Neural progenitor cell (in vitro differentiated cells): ENCODE measurements at places on chromosomes 6 and 20.

- peaks cover 37% of the 10 kb centered on the region for H3K4me1 ChIP-seq
- no peak overlapping the region for H3K4me3 ChIP-seq
- peak; percentile 49 for DNase-seq
- no peaks in the 10 kb centered on the region for H3K36me3 ChIP-seq
- no peak overlapping the region for H3K27ac ChIP-seq
These were observed 3.2 kb downstream of the BACH2 start for GRCh38 chr6:90293319-90293953.

- no peaks in the 10 kb centered on the region for H3K4me1 ChIP-seq
- H3K36me3 ChIP-seq = no peaks in the 10 kb centered on the region
- DNase-seq = no peak
- H3K4me3 ChIP-seq = no peak overlapping the region
- H3K27ac ChIP-seq = no peak overlapping the region
These were observed 224.4 kb upstream of the FLRT3 start for GRCh38 chr20:14561741-14562221.

GRCh38 chr20:53748176-53748575, 154.5 kb upstream of the ZNF217 start:
- no peak for DNase-seq
- H3K4me1 ChIP-seq = peaks cover 23% of the 10 kb centered on the region

- no peaks in the 10 kb centered on the region for H3K36me3 ChIP-seq
- no peak for DNase-seq
- H3K27me3 ChIP-seq = no peaks in the 10 kb centered on the region
- no peaks in the 10 kb centered on the region for H3K4me1 ChIP-seq
- H3K4me3 ChIP-seq = no peak overlapping the region
- no peak overlapping the region for H3K27ac ChIP-seq
These were observed 6.5 kb upstream of the NUS1 start for GRCh38 chr6:117668736-117669135.

DNA sequence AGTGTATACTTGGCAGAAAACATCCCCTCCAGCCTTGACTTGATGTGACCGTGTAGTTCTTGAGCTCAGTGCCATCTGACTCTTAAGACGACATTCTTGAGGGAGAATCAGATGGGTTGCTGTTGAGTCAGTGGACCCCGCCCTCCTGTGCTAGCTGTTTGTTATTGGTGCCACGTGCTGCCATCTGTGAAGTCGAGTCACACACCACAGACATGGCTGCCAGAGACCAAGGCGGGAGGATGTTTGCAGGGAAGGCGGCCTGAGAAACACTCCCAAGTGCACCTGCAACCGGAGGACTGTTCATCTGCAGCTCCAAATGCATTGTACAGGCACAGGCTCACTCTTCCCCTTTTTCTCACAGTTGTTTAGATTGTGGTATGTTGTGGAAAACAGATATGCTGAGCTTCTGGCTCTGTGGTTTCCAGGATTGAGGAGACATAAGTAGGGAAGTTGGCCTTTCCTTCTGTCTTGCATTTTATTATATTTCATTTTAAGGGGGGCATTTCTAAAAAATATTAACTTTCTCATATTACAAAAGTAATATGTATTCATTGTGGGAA, 345.3 kb upstream of the ZFP64 start:
- no peak overlapping the region for H3K27ac ChIP-seq
- no peak for DNase-seq
- H3K27me3 ChIP-seq = no peaks in the 10 kb centered on the region
- H3K36me3 ChIP-seq = no peaks in the 10 kb centered on the region
- no peaks in the 10 kb centered on the region for H3K4me1 ChIP-seq

- no peaks in the 10 kb centered on the region for H3K27me3 ChIP-seq
- no peak overlapping the region for H3K27ac ChIP-seq
- no peak overlapping the region for H3K4me3 ChIP-seq
- DNase-seq = no peak
- no peaks in the 10 kb centered on the region for H3K4me1 ChIP-seq
These were observed 46.0 kb downstream of the HUS1B start for GRCh38 chr6:610882-611281.

GRCh38 chr6:149074832-149075258, 242.7 kb upstream of the TAB2 start:
- no peaks in the 10 kb centered on the region for H3K4me1 ChIP-seq
- no peak for DNase-seq
- no peaks in the 10 kb centered on the region for H3K36me3 ChIP-seq
- H3K27ac ChIP-seq = no peak overlapping the region

- H3K4me3 ChIP-seq = no peak overlapping the region
- H3K27ac ChIP-seq = no peak overlapping the region
- H3K4me1 ChIP-seq = peaks cover 8% of the 10 kb centered on the region
- no peaks in the 10 kb centered on the region for H3K27me3 ChIP-seq
- no peak for DNase-seq
These were observed 450.4 kb upstream of the CITED2 start for GRCh38 chr6:139824864-139825263.

DNA sequence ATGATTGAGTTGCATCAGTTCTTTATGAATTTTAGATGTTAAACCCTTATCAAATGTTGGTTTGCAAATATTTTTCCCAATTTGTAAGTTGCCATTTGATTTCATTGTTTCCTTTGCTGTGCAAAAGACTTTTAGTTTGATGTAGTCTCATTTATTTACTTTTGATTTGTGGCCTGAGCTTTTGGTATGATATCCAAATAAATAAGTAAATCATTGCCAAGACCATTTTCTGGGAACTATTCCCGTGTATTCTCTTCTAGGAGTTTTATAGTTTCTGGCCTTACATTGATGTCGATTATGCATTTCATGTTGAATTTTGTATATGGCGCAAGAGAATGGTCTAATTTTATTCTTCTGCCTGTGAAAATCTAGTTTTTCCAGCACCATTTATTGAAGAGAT, 13.4 kb downstream of the AIG1 start:
- no peak overlapping the region for H3K4me3 ChIP-seq
- no peak for DNase-seq
- peaks cover 6% of the 10 kb centered on the region for H3K4me1 ChIP-seq
- H3K27ac ChIP-seq = no peak overlapping the region

GRCh38 chr20:19823216-19823615, 65.2 kb downstream of the RIN2 start:
- no peak overlapping the region for H3K4me3 ChIP-seq
- DNase-seq = no peak
- no peaks in the 10 kb centered on the region for H3K36me3 ChIP-seq
- H3K27ac ChIP-seq = no peak overlapping the region
- no peaks in the 10 kb centered on the region for H3K4me1 ChIP-seq
- H3K27me3 ChIP-seq = no peaks in the 10 kb centered on the region

GRCh38 chr20:9498322-9498721, 16.1 kb upstream of the LAMP5 start:
- no peak for DNase-seq
- no peaks in the 10 kb centered on the region for H3K36me3 ChIP-seq
- H3K27me3 ChIP-seq = peaks cover 16% of the 10 kb centered on the region
- H3K27ac ChIP-seq = no peak overlapping the region
- H3K4me1 ChIP-seq = no peaks in the 10 kb centered on the region
- H3K4me3 ChIP-seq = no peak overlapping the region

- no peaks in the 10 kb centered on the region for H3K27me3 ChIP-seq
- no peaks in the 10 kb centered on the region for H3K36me3 ChIP-seq
- peak; percentile 79 for DNase-seq
- H3K27ac ChIP-seq = no peak overlapping the region
- peaks cover 6% of the 10 kb centered on the region for H3K4me1 ChIP-seq
These were observed 116.3 kb downstream of the OR2B2 start for GRCh38 chr6:27795697-27796494.

GRCh38 chr6:145839653-145840052, 25.1 kb upstream of the FBXO30 start:
- DNase-seq = no peak
- no peaks in the 10 kb centered on the region for H3K36me3 ChIP-seq
- peaks cover 4% of the 10 kb centered on the region for H3K4me1 ChIP-seq
- H3K27me3 ChIP-seq = no peaks in the 10 kb centered on the region
- no peak overlapping the region for H3K27ac ChIP-seq
- H3K4me3 ChIP-seq = no peak overlapping the region

DNA sequence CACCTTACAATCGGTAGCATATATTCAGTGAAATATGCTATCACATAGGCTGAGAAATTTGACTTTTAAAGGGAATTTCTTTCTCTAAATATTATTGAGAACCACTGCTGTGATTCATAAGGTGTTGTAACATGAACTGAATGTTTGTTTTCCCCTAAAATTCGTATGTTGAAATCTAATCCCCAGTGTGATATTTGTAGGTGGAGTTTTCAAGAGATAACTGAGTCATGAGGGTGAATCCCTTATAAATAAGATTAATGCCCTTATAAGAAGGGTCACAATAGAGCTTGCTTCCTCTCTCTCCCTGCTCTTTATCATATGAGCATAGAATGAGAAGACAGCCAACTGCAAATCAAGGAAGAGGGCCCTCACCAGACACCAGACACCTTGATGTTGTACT, 64.8 kb downstream of the LMBRD1 start:
- H3K27ac ChIP-seq = no peak overlapping the region
- H3K4me3 ChIP-seq = no peak overlapping the region
- H3K4me1 ChIP-seq = no peaks in the 10 kb centered on the region
- H3K27me3 ChIP-seq = no peaks in the 10 kb centered on the region

DNA sequence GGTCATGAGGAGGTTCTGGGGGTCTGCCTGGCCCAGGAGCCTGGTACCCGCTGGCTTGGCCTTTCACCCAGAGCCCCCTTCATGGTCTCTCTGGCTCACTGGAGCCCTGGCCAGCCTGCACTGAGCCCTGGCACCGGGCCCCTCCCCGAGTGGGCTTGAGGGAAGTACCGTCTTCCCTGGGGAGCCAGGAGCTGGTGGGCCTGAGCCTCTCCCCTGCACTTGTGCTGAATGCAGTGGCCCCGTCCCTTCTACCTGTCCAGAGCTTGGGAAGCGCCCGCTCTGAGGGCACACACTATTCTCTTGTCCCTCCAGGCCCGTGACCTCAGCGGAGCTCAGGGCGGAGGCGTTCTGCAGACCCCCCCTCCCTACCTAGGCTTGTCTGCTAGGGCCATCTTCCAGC, 62.2 kb downstream of the TCP11 start:
- no peaks in the 10 kb centered on the region for H3K36me3 ChIP-seq
- H3K4me1 ChIP-seq = no peaks in the 10 kb centered on the region
- H3K27me3 ChIP-seq = no peaks in the 10 kb centered on the region
- H3K4me3 ChIP-seq = no peak overlapping the region
- H3K27ac ChIP-seq = no peak overlapping the region
- DNase-seq = no peak

DNA sequence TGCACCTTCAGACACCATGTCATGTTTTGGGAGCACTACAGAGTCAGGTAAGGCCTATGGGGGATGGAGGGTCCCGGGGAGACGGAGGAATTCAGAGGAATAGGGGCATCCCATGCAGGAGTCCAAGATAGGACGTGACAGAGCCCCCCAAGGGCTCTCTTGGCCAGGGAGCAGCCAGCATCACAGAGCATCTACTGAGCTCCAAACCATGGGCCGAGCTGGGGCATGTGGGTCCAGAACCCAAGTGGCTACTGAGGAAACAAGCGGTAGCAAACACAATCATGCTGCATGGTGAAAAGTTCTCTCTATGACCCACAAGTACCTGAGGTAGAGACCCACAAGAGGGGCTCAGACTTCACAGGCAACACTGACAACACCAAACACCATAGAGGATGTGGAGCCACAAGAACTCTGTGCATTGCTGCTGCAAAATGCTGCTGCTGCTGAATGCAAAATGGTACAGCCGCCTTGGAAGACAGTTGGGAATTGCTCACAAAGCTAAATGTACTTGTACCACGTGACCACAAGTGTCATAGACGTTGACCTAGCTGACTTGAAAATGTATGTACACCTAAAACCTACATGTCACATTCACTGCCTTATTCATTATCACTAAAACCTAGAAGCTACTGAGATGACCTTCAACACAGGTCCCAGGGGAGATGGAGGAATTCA, 33.4 kb upstream of the MAS1L start:
- H3K36me3 ChIP-seq = no peaks in the 10 kb centered on the region
- DNase-seq = no peak
- no peak overlapping the region for H3K4me3 ChIP-seq
- H3K27ac ChIP-seq = no peak overlapping the region

DNA sequence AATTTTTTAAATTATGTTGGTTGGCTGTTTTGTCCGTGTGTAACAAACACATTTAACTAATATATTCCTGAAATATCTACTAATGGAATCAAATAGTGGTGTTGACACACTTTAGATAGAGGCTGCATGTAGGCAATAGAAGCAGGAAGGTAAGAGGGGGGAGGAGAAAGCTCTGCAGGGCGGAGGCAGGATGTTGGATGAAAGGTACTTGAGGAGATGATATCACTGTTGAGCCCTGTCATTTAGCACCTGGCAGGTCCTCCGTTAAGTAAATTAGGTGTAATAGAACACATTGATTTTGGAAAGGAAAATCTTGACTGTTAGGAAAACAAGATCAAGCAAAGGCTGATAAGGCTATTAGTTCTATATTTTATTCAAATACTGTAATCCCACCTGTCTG, 618.7 kb downstream of the PKHD1 start:
- H3K4me3 ChIP-seq = no peak overlapping the region
- H3K4me1 ChIP-seq = peaks cover 43% of the 10 kb centered on the region
- no peaks in the 10 kb centered on the region for H3K27me3 ChIP-seq
- no peak overlapping the region for H3K27ac ChIP-seq
- no peak for DNase-seq

GRCh38 chr6:138562691-138563090, 63.4 kb upstream of the NHSL1 start:
- peaks cover 9% of the 10 kb centered on the region for H3K4me1 ChIP-seq
- no peak overlapping the region for H3K27ac ChIP-seq
- H3K4me3 ChIP-seq = no peak overlapping the region

DNA sequence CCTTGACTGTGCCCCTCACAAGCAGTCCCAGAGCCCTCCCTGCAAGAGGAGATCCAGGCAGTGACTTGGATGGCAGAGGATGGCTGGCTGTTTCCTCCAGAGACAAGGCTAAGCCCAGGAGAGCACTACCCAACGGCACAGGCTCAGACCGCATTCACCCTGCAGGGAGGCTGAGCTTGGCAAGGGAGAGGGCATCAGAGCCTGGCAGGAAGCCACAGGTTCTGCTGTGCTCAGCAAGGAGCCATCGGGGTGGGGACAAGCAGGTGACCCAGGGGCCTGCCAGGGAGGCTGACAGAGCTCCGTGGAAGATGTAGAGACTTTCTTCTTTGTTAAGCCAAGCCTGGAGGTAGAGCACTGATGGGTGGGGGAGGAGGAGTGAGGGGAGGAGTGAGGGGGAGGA, 159.2 kb upstream of the CST7 start:
- H3K27me3 ChIP-seq = no peaks in the 10 kb centered on the region
- H3K4me3 ChIP-seq = no peak overlapping the region
- H3K27ac ChIP-seq = no peak overlapping the region
- H3K4me1 ChIP-seq = no peaks in the 10 kb centered on the region
- DNase-seq = no peak
